ENCODE measurements at places on chromosomes 2 and 18.

DNA sequence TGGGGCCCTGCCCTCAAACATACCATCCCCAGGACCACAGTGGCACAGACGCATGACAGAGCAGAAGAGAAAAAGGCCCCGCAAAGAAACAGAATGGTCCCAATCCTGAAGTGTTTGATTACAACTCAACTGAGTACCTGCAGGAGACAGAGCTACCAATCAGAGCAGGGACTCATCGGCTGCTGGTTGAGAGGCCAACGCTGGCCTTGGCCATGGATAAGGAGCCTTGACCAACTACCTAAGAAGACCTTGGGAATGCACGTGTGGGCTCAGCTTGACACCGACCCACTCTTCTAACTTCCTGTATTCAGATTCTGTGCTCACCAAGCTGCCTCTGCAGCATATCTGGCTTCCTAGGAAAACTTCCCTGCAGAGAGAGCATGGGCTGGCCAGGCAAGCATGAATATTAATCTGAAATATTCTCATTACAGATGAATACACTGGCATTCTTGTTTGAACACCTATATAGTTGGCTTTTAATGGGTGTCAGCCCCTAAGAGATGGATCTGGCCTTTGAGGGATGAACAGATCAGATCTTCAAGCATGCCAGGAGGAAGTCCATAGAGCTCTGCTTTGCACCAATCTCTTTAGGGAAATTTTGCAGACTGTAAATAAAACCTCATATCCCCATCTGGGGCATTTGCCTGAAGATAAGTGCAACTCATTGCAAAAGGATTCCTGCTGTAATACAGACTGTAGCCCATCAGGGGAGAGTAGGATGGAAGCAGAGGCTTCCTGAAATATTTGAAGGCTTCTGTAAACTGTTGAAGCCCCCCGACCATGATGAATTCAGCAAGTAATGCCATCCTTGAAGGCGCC is 135.4 kb downstream of the BCL2 start:
- DNase-seq = no peak

- no peak for DNase-seq
These were observed 22.3 kb downstream of the M1AP start for GRCh38 chr2:74625658-74626425.

DNA sequence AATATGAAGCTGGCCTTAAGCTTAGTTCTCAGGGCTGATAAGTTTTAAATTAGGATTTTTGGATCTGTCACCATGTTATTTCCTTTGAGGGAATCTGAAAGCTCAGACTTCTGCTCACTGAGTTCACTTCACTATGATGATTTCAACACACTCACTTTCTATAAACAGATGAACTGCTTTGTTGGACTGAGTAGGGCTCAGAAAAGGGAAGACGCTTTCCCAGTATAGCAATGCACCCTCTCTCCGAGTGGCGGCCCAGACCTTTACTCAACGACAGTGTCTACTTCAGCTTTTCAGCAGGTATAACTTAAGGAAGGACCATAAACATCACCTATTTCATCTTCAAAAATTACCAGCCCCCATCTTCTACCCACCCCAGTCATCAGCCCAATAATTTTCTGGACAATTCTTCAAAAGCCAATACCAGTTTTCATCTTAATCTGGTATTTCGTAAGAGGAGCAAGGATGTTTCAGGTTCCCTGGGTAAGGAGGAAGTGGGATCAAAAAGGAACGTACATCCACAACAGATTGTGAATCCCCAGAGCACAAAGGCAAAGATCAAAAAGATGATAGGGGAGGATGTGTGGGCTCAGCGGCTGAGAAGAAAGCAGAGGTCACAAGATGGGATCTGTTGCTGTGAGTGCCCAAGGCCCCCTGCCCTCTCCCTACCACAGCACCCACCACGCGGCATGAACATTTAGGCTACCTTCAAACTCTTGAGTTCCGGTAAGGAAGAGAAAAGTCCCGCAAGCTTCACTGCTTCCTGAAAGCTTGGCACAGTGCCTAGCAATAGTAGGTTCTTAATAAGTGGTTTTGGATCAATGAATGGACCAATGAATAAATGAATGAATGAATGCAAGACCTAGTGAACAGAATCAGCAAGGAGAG is 41.9 kb downstream of the LPIN2 start:
- DNase-seq = no peak

DNA sequence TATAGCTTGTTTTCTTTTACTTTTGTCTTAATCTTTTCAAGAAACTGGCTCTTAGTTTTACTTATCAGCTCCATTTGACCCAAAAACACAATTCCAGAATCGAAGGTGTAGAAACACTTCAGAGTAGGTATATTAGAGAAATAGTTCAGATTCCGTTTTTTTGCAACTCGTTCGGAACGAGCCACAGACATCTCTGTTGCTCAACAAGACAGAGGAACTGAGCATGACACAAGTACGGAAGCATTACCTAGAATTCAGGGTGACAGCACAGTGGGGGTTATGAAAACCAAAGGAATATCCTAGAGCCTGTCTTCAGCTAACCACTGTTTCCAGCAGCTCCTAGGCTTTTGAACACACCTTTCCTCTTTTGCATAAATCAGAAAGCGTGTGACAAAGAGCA is 5.0 kb downstream of the HRH4 start:
- DNase-seq = no peak

Measured in stimulated activated CD8-positive, alpha-beta memory T cell treated with anti-CD3 and anti-CD28 coated beads, Interleukin-15, amount 100 ng/mL, for 48 hours (primary cell).